ENCODE measurements at places on chromosomes 11 and 22. TPM values are rescaled to one million over a fixed set of nuclear protein-coding genes. Genes with fewer than 3 reads are reported as not detected.
A peak's percentile ranks its signal among the peaks of the same experiment; 100 is the strongest.

- H3K27ac ChIP-seq, result peak overlapping the region; percentile 61
- H3K36me3 ChIP-seq, result peaks cover 2% of the 10 kb centered on the region
- peaks cover 5% of the 10 kb centered on the region for H3K4me1 ChIP-seq
- peak overlapping the region; percentile 47 for H3K4me3 ChIP-seq
Observed at GRCh38 chr22:44497218-44497904, 672 bp downstream of the RTL6 start.

DNA sequence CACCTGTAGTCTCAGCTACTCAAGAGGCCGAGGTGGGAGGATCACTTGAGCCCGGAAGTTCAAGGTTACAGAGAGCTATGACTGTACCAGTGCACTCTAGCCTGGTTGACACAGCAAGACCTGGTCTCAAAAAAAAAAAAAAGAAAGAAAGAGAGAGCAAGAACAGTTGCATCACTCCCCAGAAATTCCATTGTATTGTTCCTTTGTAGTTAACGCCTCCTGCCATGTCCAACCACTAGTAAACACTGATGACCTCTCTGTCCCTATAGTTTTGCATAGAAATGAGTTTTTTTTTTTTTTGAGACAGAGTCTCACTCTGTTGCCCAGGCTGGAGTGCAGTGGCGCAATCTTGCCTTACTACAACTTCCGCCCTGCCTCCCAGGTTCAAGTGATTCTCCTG lies 10.8 kb downstream of the PATL1 start:
- no peak overlapping the region for H3K4me3 ChIP-seq
- peaks cover 38% of the 10 kb centered on the region for H3K36me3 ChIP-seq
- peaks cover 9% of the 10 kb centered on the region for H3K4me1 ChIP-seq
- no peak for DNase-seq
- no peaks in the 10 kb centered on the region for H3K27me3 ChIP-seq

DNA sequence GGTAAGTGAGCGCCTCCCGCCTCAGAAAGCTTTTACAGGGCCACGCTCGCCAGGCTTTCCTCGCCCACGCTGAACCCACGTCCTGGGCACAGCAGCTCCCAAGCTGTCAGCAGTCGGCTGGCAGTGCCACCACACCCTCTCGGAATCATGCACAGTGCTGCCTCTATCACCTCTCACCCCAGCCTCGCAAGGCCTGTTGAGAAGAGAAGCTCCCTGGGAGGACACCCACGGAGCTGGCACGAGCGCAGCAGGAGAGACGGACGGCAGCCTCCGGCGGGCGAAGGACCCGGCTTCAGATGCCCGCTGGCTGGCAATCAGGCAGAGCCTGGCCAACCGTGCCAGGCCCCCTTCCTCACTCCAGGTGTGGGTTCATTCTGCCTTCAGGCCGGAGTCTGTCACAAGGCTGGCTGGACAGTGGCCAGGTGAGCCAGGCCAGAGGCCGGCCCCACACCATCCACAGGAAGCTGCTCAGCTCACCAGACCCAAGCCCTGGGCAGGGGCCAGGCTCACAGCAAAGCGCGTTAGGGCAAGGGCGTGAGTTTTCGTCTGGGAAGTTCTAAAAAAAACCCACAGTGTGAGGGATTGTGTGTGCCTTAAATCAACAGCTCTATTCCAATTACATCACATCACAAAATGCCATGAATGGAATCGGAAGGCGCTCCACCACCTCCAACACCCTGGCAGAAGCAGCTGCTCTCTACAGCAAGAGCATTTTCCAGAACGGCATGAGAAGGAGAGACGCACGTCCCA lies 33.2 kb downstream of the TOLLIP start:
- no peak overlapping the region for H3K27ac ChIP-seq
- no peak overlapping the region for H3K4me3 ChIP-seq
- no peaks in the 10 kb centered on the region for H3K4me1 ChIP-seq
- no peaks in the 10 kb centered on the region for H3K36me3 ChIP-seq
- DNase-seq, result no peak

GRCh38 chr11:102719620-102720277 lies 5.0 kb downstream of the MMP8 start:
- no peaks in the 10 kb centered on the region for H3K4me1 ChIP-seq
- H3K27me3 ChIP-seq, result peaks cover 12% of the 10 kb centered on the region
- no peak overlapping the region for H3K4me3 ChIP-seq
- no peaks in the 10 kb centered on the region for H3K36me3 ChIP-seq

GRCh38 chr22:48841881-48842582 lies 985.6 kb downstream of the BRD1 start:
- H3K27me3 ChIP-seq, result no peaks in the 10 kb centered on the region
- no peak overlapping the region for H3K27ac ChIP-seq
- DNase-seq, result no peak
- no peaks in the 10 kb centered on the region for H3K4me1 ChIP-seq
- no peaks in the 10 kb centered on the region for H3K36me3 ChIP-seq

- no peak overlapping the region for H3K27ac ChIP-seq
- H3K4me1 ChIP-seq, result no peaks in the 10 kb centered on the region
- no peak for DNase-seq
- H3K4me3 ChIP-seq, result no peak overlapping the region
- no peaks in the 10 kb centered on the region for H3K36me3 ChIP-seq
Observed at GRCh38 chr11:65787649-65788622, 1.1 kb downstream of the OVOL1 start.

- H3K27me3 ChIP-seq, result peaks cover 16% of the 10 kb centered on the region
- no peak overlapping the region for H3K27ac ChIP-seq
- H3K4me1 ChIP-seq, result no peaks in the 10 kb centered on the region
- DNase-seq, result no peak
- H3K4me3 ChIP-seq, result no peak overlapping the region
- H3K36me3 ChIP-seq, result no peaks in the 10 kb centered on the region
Observed at GRCh38 chr11:35529971-35530495, 4.6 kb upstream of the PAMR1 start.

DNA sequence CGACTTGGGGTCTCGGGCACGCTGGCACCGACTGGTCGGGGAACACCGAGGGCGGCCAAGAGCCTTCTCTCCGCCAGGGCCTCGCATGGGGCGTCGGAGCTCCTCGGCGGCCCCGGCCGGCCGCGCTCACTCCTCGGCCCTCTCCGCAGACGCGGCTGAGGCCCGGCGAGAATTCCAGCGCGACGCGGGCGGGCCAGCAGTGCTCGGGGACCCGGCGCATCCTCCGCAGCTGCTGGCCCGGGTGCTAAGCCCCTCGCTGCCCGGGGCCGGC lies 5.6 kb downstream of the TBX1 start:
- DNase-seq, result no peak
- no peak overlapping the region for H3K27ac ChIP-seq
- H3K4me3 ChIP-seq, result no peak overlapping the region
- H3K4me1 ChIP-seq, result peaks cover 5% of the 10 kb centered on the region

DNA sequence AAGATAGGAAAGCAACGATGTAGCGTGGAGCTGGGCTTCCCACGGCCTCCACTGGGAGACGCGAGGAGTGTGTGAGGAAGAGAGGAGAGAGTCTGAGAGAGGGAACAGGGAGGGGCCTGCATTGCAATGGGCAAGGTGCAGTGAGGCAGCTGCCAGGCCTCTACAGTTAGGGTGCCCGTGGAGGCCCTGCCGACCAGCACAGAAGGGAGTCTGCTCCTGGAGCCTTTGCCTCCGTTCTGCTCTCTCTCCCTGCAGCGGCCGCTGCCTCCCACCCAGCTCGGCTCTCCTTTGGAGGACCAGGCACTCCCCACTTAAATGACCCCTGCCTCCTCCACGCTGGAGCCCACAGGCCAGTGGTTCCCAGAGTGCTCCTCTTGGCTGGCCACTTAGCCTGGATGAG lies 181.7 kb downstream of the EFCAB6 start:
- no peak for DNase-seq
- H3K36me3 ChIP-seq, result no peaks in the 10 kb centered on the region
- no peak overlapping the region for H3K27ac ChIP-seq

DNA sequence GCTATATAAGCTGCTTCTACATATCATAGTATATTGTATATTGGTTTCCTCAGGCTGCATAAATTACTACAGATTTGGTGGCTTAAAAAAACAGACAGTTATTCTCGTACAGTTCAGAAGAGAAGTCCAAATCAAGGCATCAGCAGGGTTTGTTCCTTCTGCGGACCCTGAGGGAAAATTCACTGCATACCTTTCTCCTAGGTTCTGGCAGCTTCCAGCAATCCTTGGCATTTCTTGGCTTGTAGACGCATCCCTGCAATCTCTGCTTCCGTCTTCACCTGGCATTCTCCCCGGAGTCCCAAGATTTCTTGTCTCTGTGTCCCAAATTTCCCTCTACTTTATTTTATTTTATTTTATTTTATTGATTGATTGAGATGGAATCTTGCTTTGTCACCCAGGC lies 142.8 kb downstream of the COMMD9 start:
- no peak overlapping the region for H3K27ac ChIP-seq
- H3K4me3 ChIP-seq, result no peak overlapping the region
- peaks cover 24% of the 10 kb centered on the region for H3K4me1 ChIP-seq
- H3K27me3 ChIP-seq, result no peaks in the 10 kb centered on the region
- no peak for DNase-seq

- no peaks in the 10 kb centered on the region for H3K4me1 ChIP-seq
- no peak for DNase-seq
- no peaks in the 10 kb centered on the region for H3K27me3 ChIP-seq
- no peaks in the 10 kb centered on the region for H3K36me3 ChIP-seq
- no peak overlapping the region for H3K27ac ChIP-seq
- H3K4me3 ChIP-seq, result no peak overlapping the region
Observed at GRCh38 chr11:101477926-101478325, 105.9 kb downstream of the TRPC6 start.

GRCh38 chr11:15107730-15108515 lies 6.8 kb upstream of the INSC start:
- DNase-seq, result no peak
- peaks cover 3% of the 10 kb centered on the region for H3K4me1 ChIP-seq

DNA sequence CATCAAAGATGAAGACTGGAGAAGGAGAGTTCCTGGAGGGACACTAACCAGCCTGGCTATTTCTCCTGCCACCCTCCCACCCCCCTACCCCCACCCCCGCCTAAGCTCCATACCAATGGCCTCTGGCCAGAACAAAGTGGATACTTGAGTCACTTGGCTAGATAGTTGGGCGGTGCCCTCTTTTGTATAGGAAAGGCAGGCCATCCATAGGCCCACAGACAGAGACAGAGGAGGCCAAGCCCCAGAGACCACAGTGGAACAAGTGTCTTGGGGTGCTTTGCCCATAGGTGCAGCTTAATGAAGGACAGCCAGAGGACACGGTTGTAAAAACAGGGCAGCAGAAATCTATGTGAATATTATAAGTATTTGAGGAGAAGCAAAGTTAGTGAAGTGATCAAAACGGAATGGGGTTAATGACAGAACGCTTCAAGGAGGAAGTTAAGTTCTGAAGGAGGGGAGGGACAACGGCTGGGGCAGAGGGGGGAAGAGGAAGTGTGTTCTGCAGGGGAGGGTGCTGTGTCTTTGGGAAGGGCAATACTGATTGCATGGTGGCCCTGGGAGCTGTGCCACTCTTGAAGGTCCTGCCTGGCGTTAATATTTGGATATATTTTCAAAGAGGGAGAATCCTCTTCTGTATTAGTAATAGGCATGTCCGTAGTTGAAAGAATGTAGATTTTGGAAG lies 32.7 kb downstream of the FLI1 start:
- H3K36me3 ChIP-seq, result peaks cover 4% of the 10 kb centered on the region
- no peak for DNase-seq
- H3K27me3 ChIP-seq, result no peaks in the 10 kb centered on the region
- H3K4me3 ChIP-seq, result no peak overlapping the region

- peaks cover 6% of the 10 kb centered on the region for H3K4me1 ChIP-seq
- H3K27ac ChIP-seq, result no peak overlapping the region
- H3K27me3 ChIP-seq, result peaks cover 20% of the 10 kb centered on the region
- H3K36me3 ChIP-seq, result no peaks in the 10 kb centered on the region
Observed at GRCh38 chr11:67023957-67024353, 1.0 kb downstream of the SYT12 start.

- H3K4me3 ChIP-seq, result no peak overlapping the region
- peaks cover 13% of the 10 kb centered on the region for H3K27me3 ChIP-seq
- no peak for DNase-seq
- no peaks in the 10 kb centered on the region for H3K4me1 ChIP-seq
Observed at GRCh38 chr11:60989093-60989650, 17.7 kb downstream of the CD6 start.

GRCh38 chr11:39810358-39810757 lies 1649.1 kb downstream of the LRRC4C start:
- H3K36me3 ChIP-seq, result no peaks in the 10 kb centered on the region
- H3K4me3 ChIP-seq, result no peak overlapping the region
- no peak for DNase-seq
- H3K27ac ChIP-seq, result no peak overlapping the region
- H3K4me1 ChIP-seq, result no peaks in the 10 kb centered on the region

DNA sequence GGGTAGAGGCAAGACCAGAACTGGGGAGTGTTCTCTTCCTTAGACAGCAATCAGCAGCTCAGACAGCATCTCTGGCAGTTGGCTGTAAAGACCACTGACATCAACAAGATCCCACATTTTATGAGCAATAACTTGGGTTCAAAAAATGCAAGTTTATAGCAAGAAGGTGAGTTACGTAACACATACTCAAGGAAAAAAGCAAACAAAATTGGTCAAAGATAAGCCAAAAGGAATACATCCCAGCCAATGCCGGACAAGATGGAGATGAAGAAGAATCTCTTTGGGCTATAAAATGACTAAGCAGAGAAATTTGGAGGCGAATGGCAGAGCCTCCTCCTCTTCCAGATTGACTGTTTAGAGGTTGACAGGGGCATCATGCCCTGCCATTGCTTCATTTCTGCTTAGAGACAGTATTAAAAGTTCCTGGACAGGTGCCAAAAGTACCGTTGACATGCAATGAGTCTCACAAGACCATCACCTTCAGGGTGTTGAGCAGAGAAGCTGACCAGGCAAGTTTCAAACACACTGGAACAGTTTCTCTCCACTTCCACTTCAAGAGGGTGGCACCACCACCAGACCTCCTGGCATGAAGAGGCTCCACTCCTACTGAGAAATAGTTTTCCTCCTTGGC lies 55.9 kb downstream of the ENDOD1 start:
- H3K36me3 ChIP-seq, result no peaks in the 10 kb centered on the region
- no peaks in the 10 kb centered on the region for H3K27me3 ChIP-seq
- no peak overlapping the region for H3K4me3 ChIP-seq
- H3K4me1 ChIP-seq, result peaks cover 47% of the 10 kb centered on the region
- no peak for DNase-seq
- no peak overlapping the region for H3K27ac ChIP-seq

Gene CCDC81
- 1.1 TPM for total RNA-seq

Gene GLB1L2
- total RNA-seq, result 0.28 TPM

Gene HSPB2
- total RNA-seq, result not detected

Gene OR8D1
- total RNA-seq, result not detected

Gene MUC6
- total RNA-seq, result not detected

Gene SMDT1
- 61.2 TPM for total RNA-seq
